Stimulated activated naive B cell treated with anti-CD40 and anti-IgM and Interleukin-4, amounts not matched to agents 10 μg/mL and 1 μg/mL and 100 μg/mL, for 72 hours (primary cell): ENCODE measurements at places on chromosomes 12 and 14.

DNA sequence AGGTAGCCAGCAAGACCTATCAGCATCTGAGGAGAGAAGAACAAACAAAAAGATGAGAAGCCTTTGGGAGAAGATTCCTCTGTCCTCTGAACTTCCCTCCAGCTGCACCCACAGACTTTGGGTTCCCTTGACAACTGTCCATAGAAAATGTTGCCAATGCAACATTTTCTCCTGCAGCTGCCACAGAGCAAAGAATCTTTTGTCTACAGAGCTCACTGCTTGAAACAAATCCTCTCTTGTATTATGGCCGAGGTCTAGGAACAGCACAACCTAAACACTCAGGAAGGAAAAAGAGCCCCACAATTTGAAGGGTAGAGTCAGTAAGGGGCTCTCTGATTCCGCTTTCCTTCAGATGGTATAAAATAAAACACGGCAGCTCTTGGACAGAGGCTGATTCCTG is 14.3 kb downstream of the POMT2 start:
- DNase-seq: no peak

GRCh38 chr12:3187846-3188770 is 110.9 kb downstream of the TSPAN9 start:
- no peak for DNase-seq

DNA sequence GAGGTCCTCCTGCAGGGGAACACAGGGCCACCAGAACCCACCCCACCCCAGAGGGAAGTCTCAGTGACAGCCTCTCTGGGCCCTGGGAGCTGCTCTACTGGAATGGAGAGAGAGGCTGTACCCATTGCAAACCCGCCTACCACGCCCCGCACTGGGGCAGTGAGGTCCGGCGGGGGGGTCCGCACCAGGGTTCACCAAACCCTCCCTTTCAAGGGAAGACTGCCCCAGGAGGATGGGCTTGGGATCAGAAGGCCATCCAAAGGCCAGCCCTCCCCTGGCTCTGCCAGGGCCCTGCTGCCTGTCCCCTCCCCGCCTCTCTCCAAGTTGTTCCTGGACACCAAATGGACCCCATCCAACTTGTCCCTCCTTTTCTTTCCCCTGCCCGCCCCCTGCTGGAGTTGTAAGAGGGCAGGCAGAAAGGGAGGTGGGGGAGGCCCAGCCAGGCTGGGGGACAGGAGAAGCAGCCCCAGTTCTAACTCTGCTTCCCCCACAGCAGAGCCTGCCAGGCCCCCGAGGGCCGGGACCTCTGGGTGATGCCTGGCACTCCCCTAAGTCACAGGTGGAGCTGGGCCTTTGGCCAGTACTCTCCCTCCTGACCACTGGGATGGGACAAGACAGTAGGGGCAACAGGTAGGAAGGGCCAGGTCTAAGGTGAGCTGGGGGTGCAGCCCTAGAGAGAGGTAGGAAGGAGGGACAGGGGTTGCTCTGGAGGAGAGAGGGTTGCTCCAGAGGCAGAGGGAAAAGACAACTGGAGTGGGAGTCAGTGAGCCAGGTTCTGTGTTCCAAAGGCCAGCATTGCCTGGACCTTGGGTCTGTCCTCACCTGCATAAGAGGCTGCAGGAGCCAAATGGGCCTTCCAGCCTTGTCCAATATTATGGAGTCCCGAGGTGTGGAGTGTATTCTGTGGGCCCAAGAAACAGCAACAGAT is 3.2 kb upstream of the DIO3 start:
- no peak for DNase-seq

GRCh38 chr12:69007101-69007854 is 74.3 kb upstream of the CPM start:
- DNase-seq: no peak

DNA sequence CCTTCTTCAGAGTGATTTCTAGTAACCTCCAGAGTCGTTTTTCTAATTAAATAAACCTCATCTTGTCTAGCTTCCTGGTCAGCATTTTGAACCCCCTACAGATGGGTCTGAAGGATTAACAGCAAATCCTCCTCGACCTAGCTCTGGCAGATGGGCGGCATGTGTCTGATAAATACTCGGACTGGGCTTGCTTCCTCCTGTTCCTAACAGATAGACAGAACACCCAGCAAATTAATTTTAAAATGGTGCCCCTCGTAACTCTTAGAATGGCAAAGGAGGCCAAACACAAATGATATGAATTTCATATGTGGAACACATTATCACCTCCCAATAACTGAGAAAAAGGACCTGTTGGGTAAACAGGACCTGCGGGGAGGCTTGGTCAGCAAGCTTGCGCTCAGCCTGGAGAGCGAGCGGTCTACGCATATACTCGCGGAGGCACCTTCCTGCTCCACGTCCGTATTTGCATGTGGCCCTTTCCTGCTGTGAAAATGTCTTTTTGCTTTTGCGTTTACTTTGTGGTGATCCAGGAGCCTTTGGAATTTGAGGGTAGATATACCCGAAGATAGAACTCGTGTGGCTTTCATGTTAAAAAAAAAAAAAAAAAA is 79.6 kb downstream of the OTX2 start:
- DNase-seq: no peak

DNA sequence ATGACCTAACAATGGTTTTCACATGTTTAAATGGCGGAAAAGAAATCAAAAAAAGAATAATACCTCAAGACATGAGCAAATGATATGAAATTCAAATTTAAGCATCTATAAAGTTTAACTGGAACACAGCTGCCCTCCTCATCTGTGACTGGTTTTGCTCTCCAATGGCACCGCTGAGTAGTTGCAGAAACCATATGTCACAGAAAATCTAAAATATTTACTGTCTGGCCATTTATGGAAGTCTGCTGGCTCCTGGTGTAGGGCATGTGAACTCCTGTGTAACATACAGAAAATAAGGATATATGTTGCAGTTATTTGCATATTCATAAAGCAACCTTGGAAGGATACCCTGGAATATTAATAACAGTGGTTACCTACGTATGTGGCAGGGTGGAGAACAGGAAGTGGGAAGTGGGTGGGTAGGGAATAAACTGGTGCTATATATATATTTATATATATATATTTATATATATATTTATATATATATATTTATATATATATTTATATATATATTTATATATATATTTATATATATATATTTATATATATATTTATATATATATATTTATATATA is 48.4 kb downstream of the LTBP2 start:
- no peak for DNase-seq

DNA sequence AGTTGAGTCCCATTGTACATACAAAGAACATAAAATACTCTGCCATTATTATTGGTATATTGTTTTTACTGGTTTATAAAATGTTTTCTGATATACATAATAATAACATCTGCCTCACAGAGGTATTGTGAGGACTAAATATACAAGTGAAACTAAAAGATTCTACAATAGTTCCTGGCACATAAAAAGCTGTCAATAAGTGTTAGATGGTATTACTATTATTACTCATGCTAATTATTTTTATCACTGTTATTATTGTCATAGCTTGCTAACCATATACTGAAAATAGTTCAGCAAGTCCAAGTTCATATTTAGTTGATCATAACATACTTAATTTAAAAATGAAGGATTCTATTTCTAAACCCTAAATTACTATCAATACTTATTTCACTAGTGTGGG is 34.4 kb downstream of the BTG1 start:
- DNase-seq: no peak

- no peak for DNase-seq
Observed at GRCh38 chr12:62919838-62920237, 15.1 kb downstream of the PPM1H start.

GRCh38 chr12:99029511-99030271 is 384.6 kb downstream of the APAF1 start:
- DNase-seq: no peak

DNA sequence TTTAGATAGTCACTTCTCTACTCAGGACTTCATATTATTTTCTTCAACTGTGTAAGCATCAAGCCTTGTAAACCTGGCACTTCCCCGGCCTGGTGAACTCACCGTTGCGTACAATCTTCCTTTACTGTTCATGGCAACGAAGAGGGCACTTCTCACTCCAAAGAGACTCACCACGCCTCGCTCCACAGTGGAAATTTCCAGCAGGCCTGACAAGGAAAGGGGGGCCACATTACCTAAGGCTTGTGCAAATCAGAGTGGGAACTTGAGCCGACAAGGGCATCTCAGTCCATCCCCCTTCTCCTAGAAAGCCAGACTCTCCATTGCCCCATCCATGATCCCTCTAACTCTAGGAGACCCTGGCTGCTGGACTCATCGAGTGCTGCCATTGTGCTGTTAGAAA is 1.6 kb downstream of the FGF6 start:
- no peak for DNase-seq

DNA sequence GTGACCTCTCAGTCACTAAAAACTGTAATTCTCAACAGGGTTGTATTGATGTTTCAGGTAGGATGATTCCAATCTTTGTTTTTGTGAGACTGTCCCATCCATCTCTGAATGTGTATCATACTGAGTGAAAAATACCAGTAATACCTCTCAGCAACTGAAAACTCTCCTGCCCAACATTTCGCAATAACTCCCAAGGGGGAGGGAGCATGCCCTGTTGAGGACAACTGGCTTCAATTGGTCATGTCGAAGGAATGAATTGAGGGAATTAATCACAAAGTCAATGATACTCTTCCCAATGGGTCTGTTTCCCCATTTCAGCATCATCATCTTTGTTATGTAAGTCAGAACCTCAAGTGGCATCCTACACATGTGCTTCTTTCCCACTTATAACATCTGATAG is 102.4 kb upstream of the E2F7 start:
- DNase-seq: no peak

DNA sequence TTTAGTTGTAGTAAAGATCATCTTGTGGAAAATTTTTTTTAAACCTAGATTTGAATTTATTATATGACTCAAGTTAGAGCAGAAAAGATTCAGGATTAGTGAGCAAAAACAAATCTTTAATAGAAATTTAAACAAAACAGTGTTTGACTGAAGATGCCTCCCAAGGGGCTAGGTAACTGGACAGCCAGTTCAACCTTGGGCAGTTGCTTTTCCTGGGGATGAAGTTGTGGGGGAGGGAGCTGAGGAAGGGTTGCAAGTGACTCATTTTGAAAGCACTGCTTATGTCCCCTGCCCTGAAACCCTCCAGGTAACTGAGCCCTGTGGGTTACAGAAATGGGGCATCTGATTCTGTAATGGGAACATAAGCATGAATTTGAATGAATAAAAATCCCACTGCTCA is 13.1 kb downstream of the CFAP54 start:
- DNase-seq: peak; percentile 50

DNA sequence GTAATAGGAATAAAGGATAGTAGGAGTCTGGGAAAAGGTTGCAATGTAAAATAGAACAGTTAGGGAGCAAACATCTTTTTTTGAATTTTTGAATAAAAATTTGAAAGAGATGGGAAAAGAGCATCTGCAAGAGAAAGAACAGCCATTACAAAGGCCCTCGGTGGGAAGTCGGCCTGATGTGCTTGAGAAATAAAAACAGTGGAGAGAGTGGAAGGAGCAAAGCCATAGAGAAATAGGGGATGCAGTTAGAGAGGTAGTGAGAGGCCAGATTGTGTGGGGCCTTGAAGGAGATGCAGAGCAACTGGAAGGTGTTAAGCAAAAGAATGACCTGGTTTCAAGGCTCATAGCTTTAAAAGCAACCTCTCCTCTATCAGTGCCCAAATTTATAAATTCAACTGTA is 409.8 kb downstream of the RERGL start:
- no peak for DNase-seq

GRCh38 chr14:61253064-61253738 is 27.9 kb downstream of the TMEM30B start:
- DNase-seq: no peak

DNA sequence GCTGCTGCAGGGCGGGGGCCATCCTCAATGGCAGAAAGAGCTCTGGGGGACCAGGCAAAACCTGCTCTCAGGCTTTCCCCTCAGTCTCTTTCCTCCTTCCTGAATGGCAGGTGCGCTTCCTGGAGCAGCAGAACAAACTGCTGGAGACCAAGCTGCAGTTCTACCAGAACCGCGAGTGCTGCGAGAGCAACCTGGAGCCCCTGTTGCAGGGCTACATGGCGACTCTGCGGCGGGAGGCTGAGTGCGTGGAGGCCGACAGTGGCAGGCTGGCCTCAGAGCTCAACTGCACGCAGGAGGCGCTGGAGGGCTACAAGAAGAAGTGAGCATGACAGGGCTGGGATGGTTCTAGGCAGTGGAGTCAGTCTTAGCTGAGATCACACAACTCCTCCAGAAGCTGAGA is 22.9 kb upstream of the KRT83 start:
- DNase-seq: no peak

DNA sequence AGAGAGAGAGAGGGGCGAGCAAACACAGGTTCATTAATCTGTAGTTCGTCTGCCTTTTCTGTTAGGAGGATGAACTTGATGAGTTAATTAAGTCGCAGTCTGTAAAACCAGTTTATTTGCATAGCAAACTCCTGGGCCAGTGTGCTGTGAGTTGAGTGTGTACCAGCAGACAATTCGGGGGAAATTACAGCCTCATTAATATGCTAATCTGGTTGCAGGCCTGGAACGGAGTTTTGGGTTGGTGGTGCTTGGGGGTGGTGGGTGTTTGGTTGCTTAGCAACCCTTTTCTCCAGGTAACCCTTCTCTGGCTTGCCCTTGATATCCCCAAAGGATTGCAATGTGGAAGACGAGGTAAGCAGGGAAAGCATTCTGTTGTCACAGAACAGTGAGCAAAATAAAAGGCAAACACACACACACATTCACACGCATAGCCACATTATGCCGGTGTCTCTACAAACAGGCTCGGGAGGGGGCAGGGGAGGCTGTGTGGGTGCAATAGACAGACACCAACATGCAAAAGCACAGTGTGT is 29.2 kb upstream of the LHX5 start:
- no peak for DNase-seq

GRCh38 chr12:52370926-52371608 is 3.8 kb upstream of the KRT85 start:
- DNase-seq: no peak

DNA sequence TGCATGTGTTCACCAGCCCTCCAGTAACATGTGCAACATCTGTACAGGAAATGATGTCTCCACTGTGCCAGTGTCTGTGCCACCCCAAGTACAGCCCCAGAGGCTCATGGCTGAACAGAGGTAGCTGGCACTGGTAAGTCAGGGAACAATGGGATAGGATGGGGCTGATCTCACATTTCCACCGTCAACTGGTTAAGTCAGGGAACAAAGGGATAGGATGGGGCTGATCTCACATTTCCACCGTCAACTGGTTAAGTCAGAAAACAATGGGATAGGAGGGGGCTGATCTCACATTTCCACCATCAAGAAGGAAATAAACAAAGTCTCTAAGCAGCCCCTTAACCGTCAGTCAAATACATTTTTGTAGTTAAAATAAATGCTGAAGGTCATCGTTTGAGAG is 246.6 kb downstream of the TMEM132D start:
- DNase-seq: no peak
